ENCODE measurements at places on chromosomes 16 and 17.
A peak's percentile ranks its signal among the peaks of the same experiment; 100 is the strongest.

DNA sequence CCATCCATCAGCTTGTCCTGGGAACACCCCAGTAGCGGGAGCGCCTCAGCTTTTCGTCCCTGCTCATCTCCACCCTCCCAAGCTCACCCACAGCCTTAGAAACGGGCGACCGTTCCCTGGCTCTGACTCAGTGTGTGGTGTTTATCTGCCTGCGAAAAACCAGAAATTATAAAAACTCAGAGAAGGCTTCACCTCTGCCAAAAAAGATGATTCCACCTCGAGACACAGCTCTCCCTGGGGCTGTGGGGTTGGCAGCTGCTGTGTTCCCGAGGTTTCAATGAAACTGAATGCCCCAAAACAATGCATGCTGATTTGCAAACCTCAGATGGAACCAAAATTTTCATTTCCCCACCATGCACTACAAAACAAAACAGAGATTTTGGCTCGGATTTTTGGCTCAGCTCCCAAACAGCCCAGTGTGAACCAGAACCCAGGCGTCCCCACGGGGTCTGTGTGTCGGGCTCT, 62.4 kb upstream of the MED9 start:
- no peak for DNase-seq

GRCh38 chr16:56852401-56852730, 12.6 kb upstream of the SLC12A3 start:
- DNase-seq, result no peak

DNA sequence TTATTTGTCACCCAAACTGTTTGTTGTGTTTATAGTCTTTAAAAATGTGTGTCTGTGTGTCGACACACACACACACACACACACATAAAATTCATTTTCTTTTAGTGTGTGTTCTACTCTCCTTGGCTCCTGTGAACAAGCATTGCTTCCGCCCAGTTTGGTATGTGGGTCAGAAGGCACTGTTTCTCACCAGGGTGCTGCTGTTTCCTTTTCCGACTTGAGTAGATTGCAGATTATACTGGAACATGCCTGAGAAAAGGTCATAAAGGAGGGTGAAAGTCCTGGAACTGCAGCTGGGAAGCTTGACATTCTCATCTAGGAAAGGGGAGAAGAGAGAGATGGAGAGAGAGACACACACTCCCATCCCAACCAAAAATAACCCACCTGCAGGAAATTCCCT, 330.3 kb downstream of the BCAS3 start:
- DNase-seq, result peak; percentile 25

DNA sequence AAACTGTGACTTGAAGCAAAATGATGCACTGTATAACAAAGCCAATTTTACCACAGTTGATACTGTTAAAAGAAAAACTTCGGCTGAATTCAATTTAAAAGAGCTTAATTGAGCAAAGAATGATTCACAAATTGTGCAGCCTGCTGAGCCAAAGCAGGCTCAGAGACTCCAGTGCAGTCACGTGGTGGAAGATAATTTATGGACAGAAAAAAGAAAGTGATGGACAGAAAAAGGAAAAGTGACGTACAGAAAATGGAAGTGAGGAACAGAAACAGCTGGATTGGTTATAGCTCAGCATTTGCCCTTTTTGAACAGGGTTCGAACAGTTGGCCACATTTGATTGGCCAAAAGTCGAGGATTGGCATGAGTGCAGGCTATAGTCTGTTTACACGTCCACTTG, 25.7 kb downstream of the ZSWIM7 start:
- DNase-seq, result no peak

DNA sequence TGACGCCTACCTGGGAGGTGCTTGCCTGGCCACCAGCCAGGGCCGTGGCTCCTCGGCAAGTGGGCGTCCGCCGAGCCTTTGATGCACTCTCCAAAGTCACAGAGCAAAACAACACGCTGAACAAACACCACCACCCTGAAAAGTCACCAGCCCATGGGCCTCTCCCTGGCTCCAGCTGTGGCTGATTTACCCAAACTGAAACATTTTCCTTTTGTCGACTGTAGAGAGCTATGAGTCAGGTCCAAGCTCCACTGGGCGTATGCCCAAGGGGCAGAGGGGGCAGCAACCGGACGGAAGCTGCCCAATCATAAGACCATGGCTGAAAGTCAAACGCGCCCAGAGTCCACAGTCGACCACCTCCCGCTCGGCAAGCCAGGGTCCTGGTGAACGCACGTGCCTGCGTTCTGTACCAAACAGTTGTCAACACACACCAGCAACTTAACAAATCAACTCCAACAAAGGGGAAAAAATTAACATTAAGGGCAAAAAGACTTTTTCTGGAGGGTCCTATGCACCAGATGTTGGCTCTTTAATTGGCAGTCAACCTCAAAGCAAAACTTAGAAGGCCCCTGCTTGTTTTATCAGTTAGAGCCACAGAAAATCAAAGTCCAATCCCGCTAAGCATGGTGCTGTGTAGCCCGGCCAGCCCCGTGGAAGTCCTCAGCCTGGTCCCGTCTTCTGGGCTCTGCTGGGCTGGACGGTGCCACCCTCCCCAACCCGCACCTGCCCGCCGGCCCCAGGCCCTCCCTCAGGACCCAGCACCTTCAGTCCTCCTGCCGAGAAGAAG, 47.3 kb downstream of the TBC1D16 start:
- peak; percentile 92 for DNase-seq

GRCh38 chr17:47099451-47099986, 89.6 kb downstream of the CDC27 start:
- DNase-seq, result no peak

GRCh38 chr16:50678531-50678930, 2.6 kb downstream of the SNX20 start:
- DNase-seq, result no peak

DNA sequence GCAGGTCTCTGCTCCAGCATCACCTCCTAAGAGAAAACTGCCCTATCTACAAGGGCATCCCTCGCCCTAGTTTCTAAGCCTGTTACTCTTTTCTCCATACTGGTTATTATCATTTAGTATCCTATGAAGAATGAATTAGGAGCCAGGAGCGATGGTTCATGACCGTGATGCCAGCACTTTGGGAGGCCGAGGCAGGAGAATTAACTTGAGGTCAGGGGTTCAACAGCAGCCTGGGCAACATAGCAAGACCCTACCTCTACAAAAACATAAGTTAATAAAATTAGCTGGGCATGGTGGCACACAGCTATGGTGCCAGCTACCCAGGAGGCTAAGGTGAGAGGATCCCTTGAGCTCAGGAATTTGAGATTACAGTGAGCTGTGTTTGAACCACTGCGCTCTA, 7.2 kb downstream of the EARS2 start:
- no peak for DNase-seq

GRCh38 chr17:8856869-8857575, 10.5 kb downstream of the PIK3R6 start:
- no peak for DNase-seq

DNA sequence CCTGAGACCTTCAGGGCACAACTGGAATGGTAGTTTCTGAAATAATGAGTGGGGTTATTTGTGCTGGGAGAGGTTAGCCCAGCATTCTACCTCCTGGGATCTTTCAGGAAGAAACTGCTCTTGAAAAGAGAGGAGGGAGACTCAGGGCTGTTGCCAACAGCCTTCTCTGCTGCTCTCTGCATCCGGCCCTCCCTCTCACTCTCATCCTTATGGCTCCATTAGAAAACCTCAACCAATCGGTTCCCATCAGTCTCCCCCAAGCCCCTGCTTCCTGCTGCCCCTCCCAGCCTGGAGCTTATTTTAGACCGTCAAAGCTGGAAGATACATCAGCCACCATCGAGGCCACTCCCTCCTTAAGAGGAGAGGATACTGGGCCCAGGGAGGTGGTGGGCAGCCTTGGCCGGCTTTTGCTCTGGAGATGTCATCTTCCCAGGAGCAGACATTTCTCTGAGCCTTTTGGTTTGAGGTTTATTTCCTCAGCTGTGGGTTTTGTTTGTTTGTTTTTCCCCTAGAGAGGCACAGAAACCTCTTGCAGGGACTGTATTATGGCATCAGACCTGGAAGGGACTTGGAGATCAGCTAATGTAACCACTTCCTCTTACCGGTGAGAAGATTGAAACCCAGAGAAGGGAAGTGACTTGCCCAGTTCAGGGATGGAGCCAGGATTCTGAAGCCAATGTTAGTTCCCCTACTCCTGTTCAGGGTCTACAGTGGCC, 2.7 kb downstream of the MPRIP start:
- peak; percentile 91 for DNase-seq

DNA sequence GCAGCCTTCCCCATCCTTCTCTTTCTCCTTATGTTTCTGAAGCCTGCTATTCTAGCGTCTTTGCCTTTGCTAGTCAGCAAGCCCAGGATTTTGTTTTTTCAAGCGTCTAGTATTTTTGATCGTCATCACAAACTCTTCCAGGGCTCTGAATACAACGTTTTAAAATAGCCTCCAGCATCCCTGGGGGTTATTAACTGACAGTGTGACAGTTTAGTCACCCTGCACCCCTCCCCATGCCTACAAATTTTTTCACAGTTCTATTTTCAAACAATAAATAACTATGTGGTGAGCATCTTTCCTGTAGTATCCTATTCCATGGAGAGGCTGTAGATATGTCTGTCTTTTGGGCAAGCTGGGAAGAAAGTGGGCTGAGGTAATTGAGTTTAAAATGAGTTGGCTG, 280.9 kb downstream of the MAP2K4 start:
- no peak for DNase-seq

- peak; percentile 65 for DNase-seq
Measured at GRCh38 chr16:57500578-57501111, 14.4 kb upstream of the DOK4 start.

GRCh38 chr16:56931271-56931891, 561 bp upstream of the HERPUD1 start:
- peak; percentile 46 for DNase-seq

DNA sequence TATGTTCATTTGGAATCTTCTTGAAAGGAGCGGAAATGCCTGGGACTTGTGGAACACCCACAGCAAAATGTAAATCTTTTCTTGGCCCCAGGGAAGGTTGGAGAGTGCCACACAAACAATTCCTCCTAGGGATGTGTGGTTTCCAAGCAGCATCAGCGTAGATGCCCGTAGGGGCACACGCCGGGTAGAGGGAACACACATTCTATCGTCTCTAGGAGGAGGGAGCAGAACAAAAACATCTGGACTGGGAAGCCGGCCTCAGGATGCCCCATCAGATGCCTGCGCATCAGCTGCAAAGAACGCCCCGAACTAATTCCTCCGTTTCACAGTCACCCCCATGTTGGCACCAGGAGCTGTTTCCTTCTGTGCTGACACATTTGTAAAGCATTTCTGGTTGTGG, 357.9 kb upstream of the ZFHX3 start:
- no peak for DNase-seq

- no peak for DNase-seq
Measured at GRCh38 chr17:62935523-62935922, 30.5 kb upstream of the TANC2 start.

DNA sequence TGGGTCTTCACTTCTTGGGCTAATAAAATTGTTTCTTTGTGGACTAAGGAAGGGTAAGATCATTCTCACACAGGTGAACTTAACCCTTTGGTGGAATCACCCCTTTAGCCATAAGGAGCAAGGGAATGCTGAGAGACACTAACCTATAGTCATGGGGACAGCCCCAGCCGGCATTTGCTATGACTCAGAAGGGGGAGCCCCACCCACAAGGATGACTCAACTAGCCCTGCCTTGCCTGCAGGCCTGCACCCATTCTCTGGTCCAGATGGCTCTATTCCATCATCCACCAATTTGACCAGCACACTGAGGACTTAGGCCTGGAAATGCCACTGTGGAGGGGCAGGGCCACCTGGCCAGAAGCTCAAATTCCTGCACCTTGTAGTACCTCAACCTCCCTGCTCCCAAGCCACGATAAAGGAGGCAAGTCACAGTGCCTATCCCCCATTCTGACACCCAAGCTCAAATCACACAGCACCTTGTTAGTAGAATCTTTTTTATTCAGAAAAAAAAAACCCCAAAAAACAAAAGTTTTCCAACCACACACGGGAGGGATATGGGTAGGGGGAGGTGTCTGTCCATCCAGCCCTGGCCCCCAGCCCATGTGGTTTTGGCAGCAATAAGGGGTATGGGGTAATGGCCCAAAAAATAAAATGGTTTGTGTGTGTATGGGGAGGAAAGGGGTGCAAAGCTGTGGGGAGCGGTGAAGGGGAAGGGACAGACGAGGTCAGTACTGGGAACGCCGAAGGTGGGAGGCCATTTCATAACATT, 3.0 kb downstream of the PFN1 start:
- DNase-seq, result peak; percentile 80

DNA sequence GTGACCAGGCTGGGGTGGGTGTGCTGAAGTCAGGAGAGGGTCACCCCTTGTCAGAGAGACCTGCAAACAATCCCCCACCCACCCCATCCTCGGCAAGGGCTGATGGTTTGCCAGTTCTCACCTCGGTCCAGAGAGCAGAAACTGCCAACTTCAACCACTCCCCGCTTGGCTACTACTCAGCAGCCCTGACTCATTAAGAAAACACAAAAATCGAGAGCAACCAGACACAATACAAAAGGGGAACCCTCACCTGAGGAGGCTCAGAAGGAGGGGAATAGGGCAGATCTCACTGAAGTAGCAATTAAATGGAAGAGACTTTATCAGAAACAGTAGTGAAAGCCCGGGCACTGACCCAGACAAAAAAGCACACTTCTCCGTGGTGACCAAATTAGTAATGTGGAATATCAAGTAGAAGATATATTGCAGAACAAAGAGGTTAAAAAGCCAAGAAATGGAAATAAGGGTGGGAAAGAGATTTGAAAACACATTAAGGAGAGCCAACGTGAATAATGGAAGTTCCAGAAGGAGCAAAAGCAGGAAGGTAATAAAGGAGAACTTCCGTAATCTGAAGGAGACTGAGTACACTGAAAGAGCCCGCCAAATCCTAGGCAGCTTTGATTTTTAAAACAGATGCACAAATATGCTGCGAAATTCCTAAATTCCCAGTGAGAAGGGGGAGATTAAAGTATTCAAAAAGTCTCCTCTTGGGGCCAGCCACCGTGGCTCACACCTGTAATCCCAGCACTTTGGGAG, 23.6 kb downstream of the CENPV start:
- DNase-seq, result peak; percentile 59
